ENCODE measurements at places on chromosomes 7 and 10.

- DNase-seq, result no peak
Observed at GRCh38 chr10:128950159-128950915, 516.7 kb upstream of the MGMT start.

- DNase-seq, result no peak
Observed at GRCh38 chr7:123400196-123400595, 134.2 kb downstream of the IQUB start.

- no peak for DNase-seq
Observed at GRCh38 chr7:158395349-158395748, 192.3 kb downstream of the PTPRN2 start.

GRCh38 chr10:6621536-6621935 is 41.5 kb upstream of the PRKCQ start:
- no peak for DNase-seq

DNA sequence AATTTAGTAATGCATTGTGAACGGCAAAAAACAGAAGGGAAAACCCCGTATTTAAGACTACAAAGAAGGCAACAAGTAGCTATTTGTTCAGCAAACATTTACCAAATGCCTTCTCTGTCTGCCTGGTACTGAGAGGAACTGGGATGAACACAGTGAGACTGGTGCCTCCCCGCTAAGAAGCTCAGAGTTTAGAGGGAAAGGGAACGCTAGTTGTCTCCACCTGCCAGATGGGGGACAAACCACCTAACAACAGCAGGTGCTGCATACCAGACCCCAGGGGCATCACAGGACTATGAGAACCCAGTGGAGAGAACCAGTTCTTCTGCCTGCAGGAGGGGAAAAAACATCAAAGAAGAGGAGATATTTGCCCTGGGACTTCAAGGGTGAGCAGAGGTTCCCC is 147.1 kb downstream of the SLC25A13 start:
- no peak for DNase-seq

GRCh38 chr7:30647589-30648364 is 34.5 kb downstream of the CRHR2 start:
- no peak for DNase-seq

- DNase-seq, result no peak
Observed at GRCh38 chr7:130902755-130903357, 168.8 kb upstream of the KLF14 start.

GRCh38 chr7:137741443-137741842 is 105.3 kb downstream of the DGKI start:
- no peak for DNase-seq

DNA sequence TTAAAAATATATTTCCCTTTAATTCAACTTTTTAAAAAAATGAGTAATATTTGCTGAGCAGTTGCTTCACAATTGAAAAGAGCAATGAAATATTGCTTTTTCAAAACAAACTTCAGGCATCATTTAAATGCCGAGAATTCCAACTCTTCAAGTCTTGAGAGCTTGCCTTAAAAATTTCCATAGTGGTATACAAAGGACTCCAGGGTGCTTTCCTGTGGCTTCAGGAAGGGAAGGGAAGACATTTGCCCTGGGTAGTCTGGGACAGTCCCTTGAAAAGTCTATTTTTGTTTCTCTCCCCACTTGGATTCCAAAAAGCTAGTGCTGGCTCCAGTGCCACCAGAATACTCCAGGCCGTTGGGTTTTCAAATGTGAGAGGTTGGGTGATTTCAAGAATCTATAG is 71.7 kb downstream of the HYCC1 start:
- DNase-seq, result no peak

DNA sequence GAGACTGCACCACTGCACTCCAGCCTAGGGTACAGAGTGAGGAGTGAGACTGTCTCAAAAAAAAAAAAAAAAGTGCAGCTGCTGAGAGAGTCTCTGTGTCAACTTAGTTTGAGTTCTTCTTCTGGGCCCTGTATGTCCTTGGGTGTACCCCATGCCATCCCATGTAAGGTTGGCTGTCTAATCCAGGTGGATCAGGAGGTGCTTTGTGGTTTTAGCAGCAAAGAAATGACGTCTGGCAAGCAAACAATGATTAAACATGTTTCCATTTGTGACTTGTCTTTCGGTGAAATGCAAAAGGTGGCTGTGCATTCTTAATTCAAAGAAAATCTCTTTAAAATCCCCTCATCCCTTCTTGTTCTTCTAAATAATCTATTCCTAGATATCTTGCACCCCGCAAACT is 255.9 kb downstream of the ANKRD30A start:
- DNase-seq, result no peak

GRCh38 chr10:97737770-97738265 is 890 bp downstream of the ZFYVE27 start:
- DNase-seq, result no peak

- DNase-seq, result no peak
Observed at GRCh38 chr10:44980309-44981171, 1.9 kb upstream of the DEPP1 start.

DNA sequence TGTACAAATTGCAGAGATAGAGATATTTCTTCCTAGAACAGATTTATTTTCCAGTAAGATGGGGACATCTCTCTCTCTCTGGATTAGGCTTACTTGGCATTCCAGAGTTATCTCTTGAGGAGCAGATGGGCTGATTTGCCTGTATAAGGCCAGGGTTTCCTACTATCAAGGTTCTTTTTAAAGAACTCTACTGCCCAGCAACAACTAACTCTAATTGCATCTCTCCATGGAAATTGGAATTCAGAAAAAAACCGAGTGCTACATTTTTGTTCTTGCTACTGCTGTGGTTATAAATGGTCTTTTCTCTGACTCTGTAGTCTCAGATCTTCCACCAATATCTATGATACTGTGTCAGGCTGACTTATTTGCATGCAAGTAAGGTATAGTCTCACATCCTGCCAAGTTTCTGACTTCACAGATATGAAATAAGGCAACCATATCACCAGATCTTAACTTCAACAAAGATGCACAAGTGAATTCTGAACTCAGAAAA is 161.1 kb downstream of the CRPPA start:
- DNase-seq, result no peak

GRCh38 chr10:33115738-33116719 is 158.0 kb upstream of the ITGB1 start:
- DNase-seq, result no peak

GRCh38 chr7:79091661-79092060 is 361.8 kb downstream of the MAGI2 start:
- no peak for DNase-seq

- no peak for DNase-seq
Observed at GRCh38 chr10:42850931-42851330, 68.3 kb downstream of the BMS1 start.

- no peak for DNase-seq
Observed at GRCh38 chr7:100914879-100915447, 19.3 kb upstream of the ACHE start.

DNA sequence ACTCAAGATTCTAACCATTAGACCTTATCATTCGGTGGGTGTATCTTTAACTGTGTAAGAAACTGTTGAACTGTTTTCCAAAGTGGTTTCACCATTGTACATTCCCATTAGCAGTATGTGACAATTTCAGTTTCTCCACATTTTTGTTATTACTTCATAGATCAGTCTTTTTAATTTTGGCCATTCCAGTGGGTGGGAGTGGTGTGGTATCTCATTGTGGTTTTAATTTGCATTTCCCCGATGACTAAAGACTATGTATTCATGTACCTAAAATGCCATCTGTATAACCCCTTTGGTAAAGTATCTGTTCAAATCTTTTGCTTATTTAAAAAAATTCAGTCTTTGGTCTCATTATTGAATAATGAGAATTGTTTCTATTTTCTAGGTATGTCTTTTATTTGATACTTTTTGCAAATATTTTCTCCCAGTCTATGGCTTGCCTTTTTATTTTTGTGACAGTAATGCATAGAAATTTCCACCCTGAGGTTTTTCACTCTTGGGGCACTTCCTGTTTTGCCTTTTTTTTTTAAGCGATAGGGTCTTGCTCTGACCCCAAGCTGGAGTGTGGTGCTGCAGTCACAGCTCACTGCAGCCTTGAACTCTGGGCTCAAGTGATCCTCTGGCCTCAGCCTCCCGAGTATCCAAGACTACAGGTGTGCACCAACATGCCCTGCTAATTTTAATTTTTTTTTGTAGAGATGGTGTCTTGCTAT is 141.1 kb upstream of the ITGB1 start:
- no peak for DNase-seq

DNA sequence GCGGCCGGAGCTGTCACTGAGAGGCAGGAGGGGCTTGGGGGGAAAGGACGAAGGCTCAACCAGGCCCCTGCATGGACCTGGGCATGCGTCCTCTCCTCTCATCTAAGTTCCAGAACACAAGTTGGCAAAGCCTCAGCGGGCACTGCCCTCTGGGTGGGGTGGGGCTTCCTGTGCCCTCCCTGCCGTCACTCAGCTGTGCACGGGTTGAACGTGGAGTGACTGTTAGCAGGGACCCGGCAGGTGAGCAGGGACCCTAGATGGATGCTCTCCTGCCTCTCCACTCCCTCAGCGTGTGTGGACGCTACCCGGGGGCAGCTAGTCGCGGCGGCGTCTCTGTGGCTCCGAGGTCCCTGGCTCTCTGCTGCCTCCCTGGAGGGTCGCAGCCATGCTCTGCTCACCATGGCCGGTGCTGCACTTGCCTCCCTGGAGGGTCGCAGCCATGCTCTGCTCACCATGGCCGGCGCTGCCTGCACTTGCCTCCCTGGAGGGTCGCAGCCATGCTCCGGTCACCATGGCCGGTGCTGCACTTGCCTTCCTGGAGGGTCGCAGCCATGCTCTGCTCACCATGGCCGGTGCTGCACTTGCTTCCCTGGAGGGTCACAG is 36.4 kb upstream of the TTYH3 start:
- DNase-seq, result no peak

DNA sequence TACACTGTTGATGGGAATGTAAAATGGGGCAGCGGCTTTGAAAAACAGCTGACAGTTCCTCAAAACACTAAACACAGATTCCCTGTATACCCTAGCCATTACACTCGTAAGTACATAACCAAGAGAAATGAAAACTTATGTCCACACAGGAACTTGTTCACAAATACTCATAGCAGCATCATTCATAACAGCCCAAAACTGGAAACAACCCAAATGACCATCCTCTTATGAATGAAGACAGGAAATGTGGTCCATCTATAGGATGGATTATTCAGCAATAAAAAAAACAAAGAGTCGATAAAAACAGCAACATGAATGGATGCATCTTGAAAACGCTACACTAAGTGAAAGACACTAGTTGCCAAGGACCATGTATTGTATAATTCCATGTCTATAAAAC is 23.7 kb downstream of the NMT2 start:
- no peak for DNase-seq

Data from naive thymus-derived CD4-positive, alpha-beta T cell (primary cell).